ENCODE measurements at places on chromosomes 4 and X. TPM values are rescaled to one million over a fixed set of nuclear protein-coding genes. Genes with fewer than 3 reads are reported as not detected.
A peak's percentile ranks its signal among the peaks of the same experiment; 100 is the strongest.

The PRDM8 gene
- 7.8 TPM for total RNA-seq

DNA sequence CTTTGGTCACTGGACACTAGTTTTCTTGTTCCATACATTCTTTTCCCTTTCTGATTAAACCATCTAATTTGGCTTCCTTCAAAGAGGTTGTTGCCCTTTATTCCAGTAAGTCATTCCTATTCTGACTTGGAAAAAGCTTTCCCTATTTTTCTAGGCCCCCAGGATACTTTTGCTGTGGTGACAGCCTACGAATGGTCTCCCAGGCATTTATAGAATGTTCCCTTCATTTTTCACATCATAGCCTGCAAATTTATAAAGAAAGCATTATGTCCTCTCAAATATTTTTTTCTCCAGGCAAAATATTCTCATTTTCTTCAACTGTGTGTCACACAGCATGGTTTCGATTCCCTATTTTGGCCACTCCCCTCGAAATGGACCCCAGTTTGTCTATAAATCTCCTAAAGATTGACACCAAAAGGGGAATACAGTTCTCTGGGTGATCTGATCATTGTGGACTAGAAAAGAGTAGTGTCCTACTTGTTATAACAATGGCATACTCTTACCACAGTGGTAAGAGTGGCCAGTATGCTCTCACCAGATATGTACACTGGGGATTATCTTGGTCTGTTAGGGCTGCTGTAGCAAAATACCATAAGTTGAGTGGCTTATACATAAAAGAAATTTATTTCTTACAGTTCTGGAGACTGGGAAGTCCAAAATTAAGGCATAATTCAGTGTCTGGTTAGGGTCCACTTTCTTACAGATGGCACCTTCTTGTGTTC is 41.5 kb upstream of the BMP2K start:
- no peak for ATAC-seq

DNA sequence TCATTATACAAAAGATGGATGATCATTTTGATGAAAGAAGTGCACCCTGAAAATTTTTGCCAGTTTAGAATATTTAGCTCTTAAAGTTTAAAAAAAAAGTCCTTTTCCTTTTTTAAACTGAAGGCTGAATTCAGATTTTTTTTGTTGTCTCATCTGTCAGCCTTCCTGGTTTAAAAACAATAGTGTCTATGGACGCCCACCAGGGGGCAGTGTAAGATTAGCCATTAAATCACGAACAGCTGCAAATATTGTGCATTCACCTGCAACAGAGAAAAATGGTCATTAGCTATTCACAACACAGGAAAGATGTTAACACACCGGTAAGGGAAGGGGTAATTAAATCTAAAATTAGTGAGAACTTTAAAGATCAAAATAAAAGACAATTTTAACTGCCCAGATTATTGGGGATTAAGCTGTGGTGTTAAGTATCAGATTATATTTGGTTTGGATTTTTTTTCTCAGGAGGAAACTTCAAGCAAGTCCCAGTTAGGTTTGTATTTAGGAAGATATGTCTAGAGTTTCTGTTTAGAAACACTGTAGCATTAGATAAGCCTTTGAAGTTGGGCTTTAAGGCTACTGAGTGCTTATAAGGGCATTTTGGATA is 4.4 kb upstream of the CXorf38 start:
- no peak for ATAC-seq

- no peak for ATAC-seq
These were observed 37.8 kb downstream of the RNF175 start for GRCh38 chr4:153722036-153722435.

DNA sequence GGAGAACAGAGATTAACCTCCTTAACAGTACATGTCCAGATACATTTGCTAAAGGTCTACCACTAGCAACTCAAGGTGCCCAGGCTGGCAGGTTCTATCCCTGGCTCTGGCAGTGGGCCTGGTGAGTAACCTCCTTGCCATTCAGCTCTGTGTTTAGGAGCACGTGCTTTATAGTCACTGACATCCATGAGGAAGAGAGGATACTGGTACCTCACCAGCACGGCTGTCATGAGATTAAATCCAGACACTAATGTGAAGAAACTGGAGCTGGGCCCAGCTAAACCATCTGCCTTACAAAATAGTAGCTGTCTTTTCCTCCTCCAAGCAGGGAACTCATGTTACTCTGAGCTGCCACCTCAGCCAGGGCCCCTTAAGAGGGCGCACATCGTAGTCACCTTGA is 45.3 kb downstream of the GPRASP3 start:
- ATAC-seq, result no peak

DNA sequence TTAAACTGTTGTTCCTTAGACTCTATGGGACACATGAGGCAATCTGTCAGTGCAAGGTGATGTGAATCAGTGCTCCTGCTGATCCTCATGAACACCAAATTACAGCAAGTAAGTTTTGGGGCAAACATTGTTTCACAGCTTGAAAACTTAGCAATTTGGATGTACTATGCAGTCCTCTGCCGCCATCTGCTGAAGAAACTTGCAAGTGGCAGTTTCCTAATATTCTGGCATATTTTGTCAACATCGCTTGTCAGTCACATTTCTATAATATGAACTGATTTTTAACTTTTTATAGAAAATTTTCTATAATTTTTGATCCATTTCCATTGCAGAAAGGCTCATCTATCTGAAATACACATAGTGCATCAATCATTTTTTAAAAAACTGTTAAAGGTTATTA is 56.3 kb downstream of the ZAR1 start:
- ATAC-seq, result no peak

The LEF1 gene
- total RNA-seq, result 93.4 TPM

DNA sequence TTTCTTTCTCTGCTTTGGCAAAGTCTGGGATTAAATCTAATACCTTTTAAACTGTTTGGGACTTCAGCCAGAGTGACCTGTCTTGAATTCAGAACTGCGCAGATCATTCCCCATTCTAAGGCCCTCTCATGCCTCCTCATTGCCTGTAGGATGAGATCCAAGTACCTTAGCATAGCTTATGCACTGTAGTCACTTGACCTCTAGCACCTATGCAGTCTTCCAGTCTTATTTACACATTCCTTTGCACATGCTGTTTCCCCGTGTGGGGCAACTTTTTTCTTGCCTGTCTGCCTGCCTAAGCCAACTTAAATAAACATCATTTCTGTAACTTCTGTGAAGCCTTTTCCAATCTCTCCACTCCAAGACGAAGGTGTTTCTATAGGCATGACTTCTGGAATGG is 68.4 kb downstream of the AR start:
- ATAC-seq, result no peak

DNA sequence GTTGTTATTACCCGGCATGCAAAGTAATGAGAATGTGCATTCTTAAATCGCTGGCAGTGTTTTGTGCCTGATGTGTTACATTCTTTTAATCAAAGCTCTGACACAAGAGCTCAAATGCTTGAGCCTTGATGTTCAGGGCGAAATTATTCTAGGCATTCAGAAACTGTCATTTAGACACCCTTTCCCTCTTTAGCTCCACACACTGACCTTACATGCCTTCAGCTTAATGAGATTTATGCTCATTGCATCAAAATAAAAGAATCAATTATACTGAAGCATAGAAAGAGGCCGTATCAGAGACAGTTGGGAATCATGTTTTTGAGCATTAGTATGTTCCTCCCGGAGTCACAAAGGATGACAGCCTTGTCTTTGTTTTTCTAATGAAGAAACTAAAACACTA is 56.7 kb downstream of the FAM114A1 start:
- no peak for ATAC-seq

The TEX13C gene
- not detected for total RNA-seq

The ARHGAP24 gene
- not detected for total RNA-seq

DNA sequence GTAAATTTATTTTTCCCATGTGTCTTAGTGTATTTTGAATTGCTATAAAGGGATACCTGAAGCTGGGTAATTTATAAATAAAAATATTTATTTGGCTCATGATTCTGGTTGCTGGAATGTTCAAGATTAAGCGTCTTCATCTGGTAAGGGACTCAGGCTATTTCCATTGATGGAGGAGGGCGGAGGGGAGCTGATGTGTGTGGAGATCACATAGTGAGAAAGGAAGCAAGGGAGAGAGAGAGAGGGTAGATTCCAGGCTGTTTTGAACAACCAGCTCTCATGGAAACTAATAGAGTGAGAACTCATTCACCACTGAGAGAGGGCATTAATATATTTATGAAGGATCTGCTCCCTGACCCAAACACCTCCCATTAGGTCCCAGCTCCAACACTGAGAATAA is 39.6 kb upstream of the ADGRL3 start:
- ATAC-seq, result no peak

DNA sequence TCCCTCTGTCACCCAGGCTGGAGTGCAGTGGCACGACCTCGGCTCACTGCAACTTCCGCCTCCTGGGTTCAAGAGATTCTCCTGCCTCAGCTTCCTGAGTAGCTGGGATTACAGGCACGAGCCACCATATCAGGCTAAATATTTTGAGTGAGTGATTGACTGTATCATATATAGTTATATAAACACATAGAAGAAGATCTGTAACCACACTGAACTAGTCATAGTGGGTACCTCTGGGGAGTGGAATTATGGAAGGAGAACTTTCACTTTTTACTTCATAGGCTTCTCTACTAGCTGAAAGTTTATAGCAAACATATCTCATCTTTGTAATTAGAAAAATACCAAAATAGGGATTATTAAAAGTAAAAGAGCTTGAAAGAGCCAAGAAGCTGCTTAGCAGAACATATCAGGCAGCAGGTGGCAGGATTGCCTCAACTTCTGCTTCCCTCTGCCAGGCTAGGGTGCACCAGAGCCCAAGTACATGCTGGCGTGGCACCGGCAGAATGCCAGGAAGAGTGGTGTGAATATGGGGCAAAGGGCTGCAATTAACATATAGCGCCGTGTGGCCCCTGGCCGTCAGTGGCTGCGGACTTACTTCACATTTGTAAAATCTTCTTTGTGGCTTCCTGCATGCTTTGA is 39.5 kb upstream of the CD40LG start:
- peak; percentile 84 for ATAC-seq

- no peak for ATAC-seq
These were observed 99.1 kb upstream of the SMIM10 start for GRCh38 chrX:134891652-134892051.

DNA sequence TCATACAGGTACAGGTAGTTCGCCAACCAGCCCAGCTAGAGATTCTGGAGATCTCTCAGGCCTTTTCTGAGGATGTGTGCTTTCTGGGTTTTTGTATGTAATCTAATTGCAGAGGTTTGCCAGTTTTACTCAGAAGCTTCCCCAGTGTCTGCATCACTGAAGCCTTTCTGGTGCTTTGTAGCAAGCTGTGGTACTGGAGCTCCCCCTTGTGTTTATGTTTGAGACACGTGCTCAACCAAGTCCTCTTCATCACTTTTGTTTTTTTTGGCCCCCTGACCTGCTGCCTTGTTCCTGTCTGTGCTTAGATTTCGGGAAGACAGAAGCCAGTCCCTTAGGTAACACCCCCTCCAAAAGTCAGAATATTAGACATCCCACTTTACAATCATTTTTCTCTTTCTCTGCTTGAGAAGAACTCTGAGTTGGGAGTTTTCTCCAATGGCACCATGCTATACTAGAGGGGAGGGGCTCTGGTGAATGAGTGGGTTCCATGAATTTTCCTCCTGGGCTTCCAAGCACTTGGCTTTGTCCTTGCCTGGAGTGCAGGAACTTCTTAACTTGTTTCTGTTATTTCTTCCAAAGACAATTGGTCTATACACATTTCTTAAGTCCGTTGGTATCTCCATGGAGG is 128.4 kb upstream of the TBC1D9 start:
- no peak for ATAC-seq

Data from activated T-helper 17 cell treated with anti-CD3 and anti-CD28 coated beads, Interleukin-2, amount 50 U/mL, for 72 hours (primary cell).